ENCODE measurements at places on chromosomes 12 and 14.

GRCh38 chr12:47033081-47033480 lies 46.3 kb upstream of the PCED1B start:
- DNase-seq, result no peak

DNA sequence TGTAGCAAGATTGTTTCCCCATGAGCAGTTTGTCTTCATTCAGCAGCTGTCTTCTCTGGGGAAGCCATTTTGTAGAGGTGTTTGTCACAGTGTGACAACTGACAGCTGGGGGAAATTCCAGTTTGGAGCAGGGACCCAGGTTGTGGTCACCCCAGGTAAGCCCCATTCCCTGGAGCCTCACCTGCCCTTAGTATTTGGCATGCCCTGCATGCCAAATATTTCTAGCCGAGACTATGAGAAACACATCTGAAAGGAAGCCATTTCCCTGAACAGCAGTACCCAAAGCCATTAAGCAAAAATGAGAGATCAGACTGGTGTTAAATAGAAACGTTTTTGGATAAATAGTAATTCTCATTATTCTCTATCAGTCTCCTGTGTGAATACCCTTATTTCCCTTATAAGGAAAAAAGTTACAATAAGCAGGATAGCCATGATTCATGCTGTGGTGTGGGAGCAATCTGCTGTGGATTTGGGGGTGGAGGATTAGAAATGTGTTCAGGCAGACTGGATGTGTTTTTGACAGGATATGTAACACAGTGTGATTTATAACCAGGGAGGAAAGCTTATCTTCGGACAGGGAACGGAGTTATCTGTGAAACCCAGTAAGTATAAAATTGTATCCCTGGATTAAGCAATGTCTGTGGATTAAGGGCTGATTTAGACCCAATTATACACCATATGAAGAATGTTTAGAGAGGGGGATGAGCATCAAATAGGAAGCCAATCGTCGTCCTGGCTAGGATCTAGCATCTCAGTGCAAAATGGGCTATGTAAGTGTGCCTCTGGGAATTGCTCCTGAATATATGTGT lies 68.9 kb downstream of the DAD1 start:
- DNase-seq, result no peak

DNA sequence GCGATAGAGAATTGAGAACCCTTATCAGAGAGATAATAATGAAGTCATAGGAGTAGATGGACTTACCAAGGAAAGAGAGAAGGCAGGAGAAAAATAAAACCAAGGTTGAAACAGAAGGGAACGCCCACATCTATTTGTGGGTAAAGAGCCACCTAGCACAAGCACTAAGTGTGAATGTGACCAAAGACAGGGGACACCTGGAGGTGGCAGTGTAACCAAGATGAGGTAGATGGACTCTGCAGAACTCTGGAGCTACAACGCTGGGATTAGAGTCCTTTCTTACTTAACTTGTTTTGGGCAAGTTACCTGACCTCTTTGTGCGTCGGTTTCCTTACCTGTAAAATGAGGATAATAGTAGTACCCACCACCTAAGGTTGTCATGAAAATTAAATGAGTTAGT lies 101.9 kb downstream of the SLC5A8 start:
- DNase-seq, result no peak

DNA sequence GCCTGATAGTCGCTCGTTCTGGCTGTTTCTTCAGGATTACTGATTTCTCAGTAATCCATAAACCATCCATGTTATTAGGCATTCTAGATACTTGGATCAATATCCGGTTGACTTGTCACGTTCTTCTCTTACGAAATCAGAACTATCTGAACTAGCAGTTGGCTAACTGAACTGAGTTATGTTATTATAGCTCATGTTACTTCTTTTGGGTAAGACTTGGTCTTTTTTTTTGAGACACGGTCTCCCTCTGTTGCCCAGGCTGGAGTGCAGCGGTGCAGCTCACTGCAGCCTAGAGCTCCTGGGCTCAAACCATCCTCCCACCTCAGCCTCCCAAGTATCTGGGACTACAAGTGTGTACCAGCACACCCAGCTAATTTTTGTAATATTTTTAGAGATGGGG lies 178.6 kb downstream of the PRKCH start:
- DNase-seq, result no peak

DNA sequence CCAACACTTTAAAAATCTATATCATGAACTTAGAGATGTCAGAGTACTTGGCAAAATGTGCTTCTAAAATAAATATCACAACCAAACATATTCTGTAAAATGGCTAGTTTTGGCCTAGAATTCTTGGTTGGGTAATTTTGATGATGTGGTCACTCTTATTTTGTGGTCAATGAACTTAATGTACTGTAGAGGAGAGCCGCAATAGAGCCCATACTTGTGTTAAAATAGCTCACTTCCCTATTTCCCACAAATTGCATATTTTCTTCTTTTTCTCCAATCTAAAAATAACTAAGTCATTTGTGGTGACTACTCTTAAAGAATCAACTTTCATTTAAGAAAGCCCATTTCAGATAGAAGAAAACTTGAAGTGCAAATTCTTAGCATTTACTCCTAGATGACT lies 619.4 kb downstream of the CCER1 start:
- no peak for DNase-seq

DNA sequence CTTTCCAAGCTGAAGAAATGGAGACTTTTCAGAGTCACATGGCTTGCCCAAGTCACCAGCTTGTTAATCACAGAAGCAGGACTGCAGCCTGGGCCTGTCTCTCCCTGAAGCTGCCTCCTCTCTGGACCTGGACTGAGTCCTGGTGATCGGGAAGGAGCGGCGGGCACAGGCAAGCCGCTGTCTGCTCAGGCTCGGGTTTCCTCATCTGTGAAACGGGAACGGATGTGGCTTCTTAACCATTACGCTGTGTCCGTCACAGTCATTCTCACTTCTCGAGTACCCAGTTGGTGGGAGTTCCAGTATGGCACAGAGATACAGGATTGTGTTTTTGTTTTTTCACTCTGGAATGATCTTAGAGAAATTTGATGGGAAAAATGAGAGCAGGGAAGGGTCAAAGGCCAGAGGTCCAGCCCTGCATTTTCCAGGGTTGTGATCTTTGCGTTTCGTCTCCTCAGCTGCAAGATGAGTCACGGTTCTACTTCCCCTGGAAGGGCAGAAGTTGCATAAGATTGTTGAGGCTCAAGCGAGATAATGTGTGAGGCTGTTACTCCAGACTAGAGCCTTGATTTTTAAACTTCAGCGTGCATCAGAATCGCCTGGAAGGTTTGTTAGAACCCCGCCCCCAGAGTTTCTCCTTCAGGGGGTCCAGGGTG lies 7.6 kb upstream of the LRTM2 start:
- DNase-seq, result no peak

DNA sequence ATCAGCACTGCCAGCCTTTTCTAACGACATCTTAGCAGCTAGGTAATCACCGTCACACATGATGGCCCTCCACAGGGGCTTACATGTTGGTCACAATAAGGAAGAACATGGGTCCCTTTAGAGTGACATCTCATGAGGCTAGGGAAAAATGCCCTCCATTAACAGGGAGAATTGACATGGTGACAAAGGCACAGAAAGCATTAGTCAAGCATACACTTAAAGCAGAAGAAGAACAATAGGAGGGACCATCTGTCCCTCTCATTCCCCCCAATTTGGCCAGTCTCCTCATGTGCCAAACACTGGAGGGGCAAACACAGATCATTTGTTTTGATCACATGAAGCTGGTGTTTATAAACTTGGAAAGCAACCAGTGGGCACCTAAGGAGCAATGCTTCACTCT lies 78.0 kb downstream of the GRIP1 start:
- no peak for DNase-seq

GRCh38 chr14:54377501-54377900 lies 19.3 kb upstream of the CDKN3 start:
- no peak for DNase-seq

DNA sequence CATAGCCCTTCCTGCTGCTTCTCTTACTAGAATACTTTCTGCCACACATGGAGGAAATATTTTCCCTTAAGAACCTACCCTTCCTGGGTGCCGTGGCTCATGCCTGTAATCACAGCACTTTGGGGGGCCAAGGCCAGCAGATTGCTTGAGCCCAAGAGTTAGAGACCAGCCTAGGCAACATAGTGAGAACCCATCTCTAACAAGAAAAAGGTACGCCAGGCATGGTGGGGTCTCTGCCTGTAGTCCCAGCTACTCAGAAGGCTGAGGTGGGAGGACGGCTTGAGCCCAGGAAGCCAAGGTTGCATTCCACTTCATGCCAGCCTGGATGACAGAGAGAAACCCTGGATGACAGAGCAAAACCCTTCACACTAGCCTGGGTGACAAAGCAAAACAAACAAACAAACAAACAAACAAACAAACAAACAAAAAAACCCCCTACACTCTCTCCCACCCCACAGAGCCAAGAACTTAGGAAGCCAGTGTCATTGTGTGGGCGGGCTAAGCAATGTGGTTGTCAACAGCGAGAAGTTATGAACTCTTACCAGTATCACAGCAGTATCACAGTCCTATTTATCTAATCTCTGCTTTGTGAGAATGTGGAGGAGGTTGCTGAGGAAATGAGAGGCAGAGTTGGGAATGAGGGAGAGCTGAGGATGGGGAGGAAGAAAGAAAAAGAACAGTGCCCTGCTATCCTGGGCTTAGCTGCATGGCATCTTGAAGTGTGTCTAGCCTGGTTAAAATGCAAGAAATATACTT lies 53.8 kb upstream of the CLEC14A start:
- DNase-seq, result no peak

GRCh38 chr12:1630133-1630826 lies 1.2 kb downstream of the WNT5B start:
- DNase-seq, result no peak

DNA sequence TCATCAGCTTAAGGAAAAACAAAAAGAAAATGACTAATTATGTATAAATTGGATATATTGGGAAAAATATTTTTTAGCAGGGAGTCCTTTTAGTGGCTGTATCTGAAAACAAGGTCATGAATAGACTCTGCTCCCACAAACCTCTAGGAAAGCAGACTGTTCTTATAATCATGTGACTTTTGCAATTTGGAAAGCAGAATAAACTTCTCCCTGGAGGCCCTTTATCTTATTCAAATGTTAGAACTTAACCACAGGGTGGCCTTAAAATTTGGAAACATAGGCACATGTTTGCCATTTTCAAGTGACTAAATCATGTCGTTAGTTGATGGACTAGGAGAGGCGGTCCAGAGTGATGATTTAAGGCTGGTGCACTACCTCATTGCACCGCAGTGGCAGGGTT lies 196.6 kb upstream of the KRR1 start:
- DNase-seq, result no peak

Measured in activated T-helper 1 cell treated with anti-CD3 and anti-CD28 coated beads, Interleukin-2, amount 50 U/mL, for 16 hours (primary cell).